ENCODE measurements at places on chromosomes 4 and X.

- no peak for DNase-seq
Measured at GRCh38 chr4:168264903-168265302, 53.6 kb downstream of the DDX60 start.

- DNase-seq: no peak
Measured at GRCh38 chr4:41134581-41134980, 79.8 kb downstream of the APBB2 start.

DNA sequence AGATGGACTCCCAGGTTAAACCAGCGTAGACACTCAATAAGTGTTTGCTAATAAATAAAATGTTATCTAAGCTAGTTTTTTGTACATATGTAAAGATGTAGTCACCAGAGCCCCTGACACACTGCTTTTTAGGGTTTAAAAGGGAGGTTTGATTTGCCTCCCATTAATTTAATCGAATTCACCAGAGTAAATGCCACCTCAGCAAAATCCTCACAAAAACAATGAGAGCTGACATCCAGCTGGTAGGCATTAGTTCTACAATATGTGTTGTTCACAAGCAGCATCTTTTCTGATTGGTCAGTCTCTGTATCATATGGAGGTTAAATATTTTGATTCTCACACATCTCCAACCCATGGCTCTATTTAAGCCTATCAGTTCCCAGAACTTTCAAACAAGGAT, 382.6 kb downstream of the CENPC start:
- no peak for DNase-seq

GRCh38 chr4:139978692-139979091, 175.3 kb downstream of the MAML3 start:
- no peak for DNase-seq

- DNase-seq: no peak
Measured at GRCh38 chrX:129665916-129666644, 11.3 kb upstream of the APLN start.

- no peak for DNase-seq
Measured at GRCh38 chr4:30720661-30721184, 554 bp downstream of the PCDH7 start.

DNA sequence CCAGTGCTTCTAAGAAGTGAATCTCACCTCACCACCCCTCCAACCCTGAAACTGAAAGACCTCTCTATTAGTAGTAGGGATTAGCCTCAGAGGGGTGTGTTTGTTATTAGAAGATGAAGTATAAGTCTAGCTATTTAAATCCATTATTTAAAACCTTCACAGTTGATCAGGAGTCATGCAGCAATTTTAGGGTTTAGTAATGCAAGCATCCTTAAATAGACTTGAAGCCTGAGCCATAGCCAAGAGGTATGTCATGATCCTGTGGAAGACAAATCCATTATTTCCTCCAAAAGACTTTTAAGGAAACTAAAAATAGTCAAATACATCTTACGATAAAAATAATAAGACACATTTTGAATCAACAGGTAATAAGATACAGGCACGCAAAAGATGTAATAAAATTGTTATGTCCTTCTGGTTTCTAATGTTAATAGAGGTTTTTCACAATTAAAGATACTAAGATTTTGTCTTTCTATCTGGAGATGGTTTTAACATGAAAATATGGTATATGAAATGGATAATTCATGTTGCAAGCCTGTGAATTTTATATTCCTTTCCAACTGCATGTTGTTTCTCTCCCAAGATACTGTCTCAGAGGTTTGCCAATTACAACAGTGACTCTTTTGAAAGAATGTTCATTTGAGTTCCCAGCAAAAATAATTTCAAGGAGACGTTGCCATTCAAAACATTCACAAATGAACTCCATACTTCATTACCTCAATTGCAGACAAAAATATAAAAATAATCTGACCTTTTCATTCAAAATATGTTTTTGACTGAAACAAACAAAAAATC, 68.0 kb downstream of the LUZP4 start:
- DNase-seq: no peak

DNA sequence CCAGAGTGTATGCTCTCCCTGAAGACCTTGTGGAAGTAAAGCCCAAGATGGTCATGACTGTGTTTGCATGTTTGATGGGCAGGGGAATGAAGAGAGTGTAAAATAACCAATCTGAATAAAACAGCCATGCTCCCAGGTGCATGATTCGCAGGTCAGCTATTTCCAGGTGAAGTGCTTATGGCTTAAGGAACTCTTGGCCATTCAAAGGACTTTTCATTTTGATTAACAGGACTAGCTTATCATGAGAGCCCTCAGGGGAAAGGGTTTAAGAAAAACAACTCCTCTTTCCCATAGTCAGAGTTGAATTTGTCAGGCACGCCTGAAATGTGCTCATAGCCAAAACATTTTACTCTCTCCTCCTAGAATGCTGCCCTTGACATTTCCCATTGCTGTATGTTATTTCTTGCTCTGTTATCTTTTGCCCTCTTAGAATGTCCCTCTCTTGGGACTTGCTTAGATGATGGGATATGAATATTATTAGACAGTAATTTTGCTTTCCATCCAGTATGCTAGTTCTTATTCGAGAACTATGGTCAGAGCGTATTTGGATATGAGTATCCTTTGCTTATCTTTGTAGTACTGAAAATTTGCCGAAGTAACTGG, 88.6 kb downstream of the PLS3 start:
- DNase-seq: no peak

- DNase-seq: no peak
Measured at GRCh38 chr4:1864076-1865008, 6.9 kb upstream of the NSD2 start.

DNA sequence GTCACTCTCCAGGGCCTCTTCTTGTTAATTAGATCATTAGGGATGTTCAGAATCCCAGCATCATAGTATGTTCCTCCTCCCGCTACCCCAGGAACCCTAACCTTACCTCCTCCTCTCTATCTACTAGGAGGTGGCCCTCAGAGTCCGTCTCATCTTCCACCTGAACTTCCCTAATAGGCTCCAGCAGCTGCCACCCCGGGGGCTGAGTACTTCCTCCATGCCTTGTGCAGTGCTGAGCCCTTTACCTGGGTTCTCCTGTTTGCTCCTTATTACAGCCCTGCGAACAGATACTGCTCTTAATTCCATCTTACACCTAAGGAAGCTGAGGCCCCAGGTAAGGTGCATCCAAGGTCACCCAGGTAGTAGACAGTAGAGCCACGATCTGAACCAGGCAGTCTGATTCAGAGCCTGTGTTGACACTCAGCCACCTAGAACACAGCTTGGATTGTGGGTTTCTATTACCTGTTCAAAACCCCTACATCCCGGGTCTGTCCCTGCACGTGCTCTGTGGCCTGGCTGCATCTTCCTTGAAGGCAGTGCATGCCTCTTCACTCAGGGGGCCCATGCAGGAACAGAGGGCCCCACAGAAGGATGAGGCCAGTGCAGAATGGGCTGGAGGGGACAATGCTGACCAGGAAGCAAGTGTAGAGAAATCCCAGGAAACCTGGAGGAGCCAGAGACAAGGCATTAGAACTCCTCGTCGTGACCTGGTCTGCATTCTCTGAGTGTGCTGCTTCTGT, 51.4 kb upstream of the MSANTD1 start:
- no peak for DNase-seq

- no peak for DNase-seq
Measured at GRCh38 chrX:12711435-12712040, 79.7 kb upstream of the PRPS2 start.

DNA sequence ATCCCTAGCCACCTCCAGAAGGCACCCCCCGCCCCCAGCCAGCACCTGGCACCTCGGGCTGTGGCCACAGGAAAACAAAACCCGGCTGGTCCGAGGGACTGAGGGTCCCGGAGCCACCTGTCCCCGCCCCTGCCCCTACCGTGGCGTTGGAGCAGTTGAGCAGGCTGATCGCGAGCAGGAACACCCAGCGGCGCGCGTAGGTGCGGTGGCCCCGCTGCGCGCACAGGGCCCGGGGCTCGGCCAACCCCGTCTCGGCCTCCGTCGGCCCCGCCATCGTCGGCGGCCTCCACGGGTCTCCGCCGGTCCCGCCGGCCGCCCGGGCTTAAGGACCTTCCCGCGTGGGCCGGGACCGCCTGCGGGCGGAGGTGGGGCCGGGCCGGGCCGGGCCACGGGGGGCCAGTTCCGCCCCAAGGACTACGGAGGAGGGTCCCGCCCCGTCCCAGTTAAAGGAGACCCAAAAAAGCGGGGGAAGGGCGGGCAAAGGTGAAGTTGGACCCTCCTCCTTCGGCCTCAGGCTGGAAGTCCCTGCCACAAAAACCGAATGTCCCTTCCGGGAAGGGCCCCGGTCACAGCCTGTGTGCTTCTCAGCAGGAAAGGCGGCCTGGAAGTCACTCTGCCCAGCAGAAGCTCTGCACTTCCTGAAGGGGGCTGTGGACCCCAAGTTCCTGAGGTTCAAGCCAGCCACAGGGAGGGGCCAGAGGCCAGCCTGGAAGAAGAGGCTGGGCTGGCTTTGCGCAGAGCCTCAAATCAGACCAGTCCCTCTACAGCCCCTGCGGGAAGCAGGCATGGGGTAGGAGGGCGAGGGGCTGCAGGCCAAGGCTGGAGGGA, at the start of gene SLC49A3:
SLC49A3 (minus strand) TSS at position 298 of the 828 bp plus-strand sequence; CDS start at position 274, 24 bp downstream.
- no peak for DNase-seq

DNA sequence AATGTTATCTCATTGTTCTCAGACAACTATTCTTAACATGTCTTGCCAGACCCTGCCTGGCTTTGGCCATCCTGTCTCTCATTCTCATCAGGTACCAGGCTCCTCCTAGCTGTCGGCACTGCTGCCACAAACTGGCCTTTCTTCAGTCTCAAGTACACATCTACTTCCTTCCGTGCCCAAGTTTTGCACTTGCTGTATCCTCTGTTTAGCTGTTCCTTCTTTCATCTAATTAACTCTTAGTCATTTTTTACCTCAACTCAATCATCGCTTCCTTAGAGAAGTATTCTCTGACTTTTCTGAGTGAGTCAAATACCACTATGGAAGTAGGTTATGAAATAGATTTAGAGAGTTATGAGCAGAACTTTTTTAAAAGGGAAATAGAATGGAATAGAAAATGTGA, 19.7 kb downstream of the CXCL3 start:
- DNase-seq: no peak

DNA sequence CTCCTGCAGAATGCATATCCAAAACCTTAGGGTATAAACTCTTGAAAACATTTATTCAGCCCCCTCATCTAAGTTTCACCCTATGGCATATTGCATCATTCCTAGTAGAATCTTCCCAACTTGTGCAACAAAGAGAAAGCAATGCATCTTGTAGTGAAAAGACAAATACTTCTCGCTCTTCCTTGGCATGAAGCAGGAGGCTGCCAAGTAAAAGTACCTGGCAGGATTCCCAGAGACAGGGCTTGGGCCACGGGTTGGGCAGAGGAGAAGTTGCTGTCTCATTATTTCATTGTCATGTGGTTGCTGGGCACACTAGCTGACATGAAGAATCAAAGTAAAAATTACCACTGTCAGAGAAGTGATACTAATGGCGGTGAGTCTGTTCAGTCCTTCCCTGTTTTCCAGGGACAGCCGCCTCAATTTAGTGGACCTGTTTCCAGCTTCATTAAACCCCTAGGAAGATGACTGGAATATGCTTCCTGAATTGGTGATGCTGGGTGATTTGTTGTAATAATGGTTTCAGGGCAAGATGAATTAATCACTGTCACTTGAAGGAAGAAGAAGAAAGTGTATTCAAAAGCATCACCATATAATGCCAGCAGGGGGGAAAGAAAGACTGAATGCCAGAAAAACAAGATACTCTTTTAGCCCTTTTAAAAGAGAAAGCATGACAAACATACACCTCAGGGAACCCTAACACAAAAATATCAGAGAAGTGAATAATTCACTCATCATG, 380.5 kb upstream of the IGFBP7 start:
- DNase-seq: no peak

DNA sequence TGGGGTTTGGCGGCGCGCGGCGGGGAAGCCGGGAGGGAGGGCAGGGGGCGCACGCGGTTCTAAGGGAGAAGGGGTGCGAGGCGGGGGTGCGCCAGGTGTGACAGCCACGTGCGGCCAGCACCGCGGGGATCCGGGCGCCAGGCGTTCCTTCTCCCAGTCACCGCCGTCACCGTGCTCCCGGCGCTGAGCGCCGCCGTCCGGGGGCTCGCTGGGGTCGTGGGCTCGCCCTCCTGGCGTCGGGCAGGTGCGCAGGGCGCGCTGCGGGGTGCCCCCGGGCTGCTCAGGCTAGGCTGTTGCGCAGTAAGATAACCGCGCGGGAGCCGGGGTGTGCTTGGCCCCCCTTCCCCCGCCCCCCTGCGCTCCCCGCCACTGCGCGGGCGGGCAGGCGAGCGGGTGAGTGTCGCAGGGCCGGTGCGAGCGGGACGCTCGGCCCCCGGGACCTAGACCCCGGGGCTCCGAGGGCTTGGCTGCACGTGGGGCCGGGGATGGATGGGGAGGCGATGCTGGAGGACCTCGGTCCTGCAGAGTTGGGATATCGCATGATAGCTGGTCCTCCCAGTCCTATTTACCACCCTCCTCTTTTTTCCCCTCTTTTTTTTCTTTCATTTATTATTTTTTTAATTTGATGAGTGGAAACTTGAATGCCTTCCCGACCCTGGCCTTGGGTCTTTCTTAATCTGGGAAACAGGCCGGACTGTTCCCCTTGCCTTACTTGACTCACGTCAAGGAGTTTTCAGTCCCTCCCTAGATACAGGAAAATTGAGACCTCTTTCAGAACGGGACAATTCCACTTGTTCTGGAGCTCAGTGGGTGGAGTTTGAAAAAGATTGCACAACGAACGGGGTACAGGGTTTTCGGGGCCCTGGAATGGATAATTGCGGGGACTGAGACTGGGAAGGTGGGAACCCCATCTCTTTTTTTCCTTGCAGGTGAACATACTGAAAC, 797 bp downstream of the TXLNG start:
- peak; percentile 15 for DNase-seq

DNA sequence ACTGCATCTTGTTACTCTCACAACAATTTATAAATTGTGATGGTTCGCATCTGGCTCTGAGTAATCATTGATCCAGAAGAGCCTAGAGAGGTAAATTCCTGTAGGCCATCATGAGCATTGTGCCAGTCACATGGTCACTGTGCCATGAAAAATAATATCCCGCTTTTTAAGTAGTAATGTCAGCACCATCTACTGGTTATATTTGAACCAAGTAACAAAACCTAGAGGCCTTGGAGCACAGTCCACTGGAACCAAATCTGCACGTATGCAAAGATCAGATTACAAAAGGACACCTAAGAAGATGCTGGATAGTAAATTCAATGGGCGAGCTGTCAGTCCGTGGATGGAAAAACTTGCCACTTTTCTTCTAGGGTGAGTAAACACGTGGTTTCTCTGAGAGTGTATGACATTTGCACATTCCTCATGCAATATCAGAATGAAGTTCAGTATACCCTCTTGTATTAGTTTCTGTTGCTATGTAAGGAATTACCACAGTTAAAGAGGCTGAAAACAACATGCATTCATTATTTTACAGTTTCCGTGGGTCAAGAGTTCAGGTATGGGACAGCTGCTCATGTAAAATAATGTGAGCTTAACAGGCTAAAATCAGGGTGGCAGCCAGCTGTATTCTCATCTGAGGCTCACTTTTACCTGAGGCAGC, 26.8 kb downstream of the FAM114A1 start:
- DNase-seq: no peak

- no peak for DNase-seq
Measured at GRCh38 chr4:13844740-13845139, 217.2 kb upstream of the BOD1L1 start.

DNA sequence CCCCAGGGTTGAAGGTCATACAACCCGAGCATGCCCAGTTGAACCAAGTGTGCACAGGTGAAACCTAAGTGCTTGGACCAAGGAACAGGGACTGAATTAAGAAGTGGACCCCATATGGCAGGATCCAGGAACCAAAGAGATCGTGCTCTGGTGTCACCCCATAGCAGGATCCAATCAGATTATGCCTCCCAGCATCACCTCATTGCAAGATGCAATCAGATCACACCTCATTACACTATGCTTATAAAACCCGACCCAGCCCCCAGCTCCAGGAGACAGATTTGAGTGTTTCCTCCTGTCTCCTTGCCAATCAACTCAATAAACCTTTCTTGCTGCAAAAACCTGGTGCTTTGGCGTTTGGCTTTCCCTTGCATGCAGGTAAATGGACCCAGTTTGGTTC, 37.6 kb downstream of the EFHC2 start:
- no peak for DNase-seq

Data from stimulated activated naive CD4-positive, alpha-beta T cell (primary cell).